IMR-90 (cell line): ENCODE measurements at places on chromosomes 3 and 15. TPM values are rescaled to one million over a fixed set of nuclear protein-coding genes. Genes with fewer than 3 reads are reported as not detected.

DNA sequence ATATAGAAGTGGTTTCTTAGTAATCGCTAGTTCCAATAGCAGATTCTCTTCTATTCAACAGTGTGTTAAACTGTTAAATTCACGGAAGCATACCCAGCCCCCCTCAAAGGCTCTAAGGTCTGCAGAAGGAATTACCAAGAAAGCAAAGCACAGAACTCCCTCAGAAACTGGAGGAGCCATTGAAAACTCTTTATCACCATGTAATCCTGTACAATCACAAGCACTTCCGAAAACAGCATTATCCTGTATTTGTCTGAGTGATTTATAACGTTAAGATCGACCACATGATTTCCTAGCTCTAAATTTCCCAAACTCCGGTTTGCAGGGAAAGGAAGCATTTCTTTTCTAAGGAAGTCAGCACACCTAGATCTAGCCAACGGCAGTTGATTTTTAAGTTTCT lies 20.0 kb downstream of the MYO1E start:
- DNase-seq: no peak

- no peak for DNase-seq
Observed at GRCh38 chr3:132241776-132242514, 75.3 kb upstream of the ACP3 start.

DNA sequence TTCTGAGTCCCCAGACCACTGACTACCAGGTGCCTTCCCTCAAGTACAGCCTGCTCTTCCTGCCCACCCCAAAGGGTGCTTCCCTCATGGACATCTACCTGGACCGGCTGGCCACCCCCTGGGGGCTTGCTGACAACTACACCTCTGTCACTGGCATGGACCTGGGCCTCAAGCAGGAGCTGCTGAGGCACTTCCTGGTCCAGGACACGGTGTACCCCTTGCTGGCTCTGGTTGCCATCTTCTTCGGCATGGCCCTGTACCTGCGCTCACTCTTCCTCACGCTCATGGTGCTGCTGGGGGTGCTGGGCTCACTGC lies 9.3 kb downstream of the DISP2 start:
- no peak for DNase-seq

The EFCC1 gene
- not detected in 2 replicates for polyA plus RNA-seq

The TNNC1 gene
- 4.0 and 4.6 TPM in 2 replicates for polyA plus RNA-seq

DNA sequence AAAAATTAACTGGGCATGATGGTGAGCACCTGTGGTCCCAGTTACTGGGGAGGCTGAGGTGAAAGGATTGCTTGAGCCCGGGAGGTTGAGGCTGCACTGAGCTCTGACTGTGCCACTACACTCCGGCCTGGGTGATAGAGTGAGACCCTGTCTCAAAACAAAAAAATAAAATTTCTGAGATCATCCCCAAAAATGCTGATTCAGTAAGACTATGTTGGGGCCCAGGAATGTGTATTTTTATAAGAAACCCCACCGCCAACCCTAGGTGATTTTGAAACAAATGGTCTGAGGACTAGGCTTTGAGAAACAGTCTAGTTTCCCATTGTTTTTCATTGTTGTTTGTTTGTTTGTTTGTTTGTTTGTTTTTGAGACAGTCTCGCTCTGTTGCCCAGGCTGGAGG lies 4.1 kb downstream of the SLC27A2 start:
- no peak for DNase-seq

DNA sequence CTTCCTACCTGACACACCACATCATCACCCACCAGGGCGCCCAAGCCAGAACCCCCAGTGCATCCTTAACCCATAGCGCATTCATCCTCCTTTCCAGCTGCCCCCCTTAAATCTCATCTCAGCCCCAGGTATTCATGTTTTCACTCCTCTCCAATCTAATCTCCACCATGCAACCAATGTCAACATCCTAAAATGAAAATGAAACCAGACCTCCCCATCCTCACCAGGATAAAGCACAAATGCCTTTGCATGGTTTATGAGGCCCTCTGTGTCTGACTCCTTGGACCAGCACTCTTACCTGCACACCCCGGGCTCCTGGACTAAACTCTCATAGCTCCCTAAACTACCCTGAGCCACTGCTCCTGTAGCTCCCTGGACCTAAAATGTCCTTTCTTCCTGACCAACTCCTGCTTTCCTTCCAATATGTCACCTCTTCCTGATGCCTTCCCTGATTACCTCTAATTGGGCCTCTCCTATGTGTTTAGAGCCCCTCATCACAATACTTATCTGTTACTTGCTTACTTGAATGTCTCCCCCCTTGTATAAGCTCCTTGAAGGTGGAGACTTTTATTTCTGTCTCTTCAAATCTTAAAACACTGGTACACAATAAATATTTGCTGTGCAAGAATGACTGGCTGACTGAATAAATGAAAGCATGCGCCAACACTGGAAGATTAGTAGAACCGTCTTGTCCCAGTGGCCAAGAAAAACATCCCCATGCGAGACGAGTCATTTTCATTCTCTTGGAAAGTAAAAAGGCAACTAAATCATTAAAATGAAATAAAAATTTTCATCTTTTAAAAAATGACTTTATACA lies 142.5 kb downstream of the XXYLT1 start:
- peak; percentile 59 for DNase-seq

DNA sequence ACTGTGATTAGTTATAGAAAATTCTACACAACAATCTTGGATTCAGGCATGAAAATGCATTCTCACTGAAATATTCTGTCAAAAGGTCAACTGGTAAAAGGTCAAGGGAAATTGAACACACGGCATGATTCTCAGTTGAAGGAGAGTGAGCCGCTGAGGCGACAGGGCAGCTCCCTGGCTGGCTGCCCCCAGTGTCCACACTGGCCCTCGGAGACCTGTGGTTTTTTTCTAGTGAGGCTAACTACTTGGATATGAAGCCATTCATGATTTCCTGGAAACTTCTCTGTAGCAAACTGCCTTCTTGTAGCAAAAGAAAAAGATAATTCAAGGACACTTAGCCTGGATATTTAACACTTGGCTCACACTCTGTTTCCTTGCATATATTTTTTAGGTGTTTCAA lies 37.2 kb downstream of the AADACL2 start:
- DNase-seq: no peak

DNA sequence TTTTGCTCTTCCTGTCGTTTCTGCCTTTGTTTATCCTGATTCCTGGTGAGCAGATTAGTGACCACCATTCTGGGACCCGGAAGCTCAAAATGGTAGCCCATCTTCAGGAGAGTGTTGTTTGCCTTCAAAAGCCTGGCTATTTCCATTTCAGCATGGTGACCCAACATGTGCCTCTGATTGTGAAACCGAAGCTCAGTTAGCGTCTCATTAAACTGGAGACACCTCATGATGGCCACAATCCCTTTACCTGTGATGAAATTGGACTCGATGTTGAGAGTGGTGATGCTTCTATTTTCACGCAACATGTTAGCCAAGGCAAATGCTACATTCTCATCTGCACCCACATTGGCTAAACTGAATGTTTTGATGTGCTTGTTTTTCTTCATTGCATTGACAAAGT lies 3.3 kb downstream of the LMOD3 start:
- no peak for DNase-seq

GRCh38 chr3:37198996-37199395 lies 24.6 kb upstream of the LRRFIP2 start:
- peak; percentile 40 for DNase-seq
